Stimulated activated CD8-positive, alpha-beta memory T cell treated with anti-CD3 and anti-CD28 coated beads, Interleukin-7, amount 100 ng/mL, for 24 hours (primary cell): ENCODE measurements at places on chromosomes 1 and 21.
A peak's percentile ranks its signal among the peaks of the same experiment; 100 is the strongest.

- DNase-seq = no peak
These were observed 41.7 kb downstream of the EPB41 start for GRCh38 chr1:28956038-28956464.

DNA sequence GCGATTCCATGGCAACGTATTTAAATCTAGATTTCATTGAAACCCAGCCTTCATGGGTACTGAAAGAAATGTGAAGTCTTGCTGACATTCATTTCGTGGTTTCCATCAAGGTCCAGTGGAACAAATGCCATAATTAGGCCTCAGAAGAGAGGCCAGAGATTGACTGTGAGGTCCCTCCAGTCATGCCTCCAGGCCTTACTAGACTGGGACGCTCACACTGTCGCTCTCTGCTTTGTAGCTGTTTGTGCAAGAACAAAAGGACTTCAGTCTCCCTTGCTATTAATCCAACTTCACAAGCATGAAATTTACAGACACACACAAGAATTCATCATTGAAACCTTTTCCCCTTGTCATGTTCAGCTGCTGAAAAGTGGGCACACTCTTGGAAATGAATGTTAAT is 180.4 kb upstream of the FOXD3 start:
- no peak for DNase-seq

DNA sequence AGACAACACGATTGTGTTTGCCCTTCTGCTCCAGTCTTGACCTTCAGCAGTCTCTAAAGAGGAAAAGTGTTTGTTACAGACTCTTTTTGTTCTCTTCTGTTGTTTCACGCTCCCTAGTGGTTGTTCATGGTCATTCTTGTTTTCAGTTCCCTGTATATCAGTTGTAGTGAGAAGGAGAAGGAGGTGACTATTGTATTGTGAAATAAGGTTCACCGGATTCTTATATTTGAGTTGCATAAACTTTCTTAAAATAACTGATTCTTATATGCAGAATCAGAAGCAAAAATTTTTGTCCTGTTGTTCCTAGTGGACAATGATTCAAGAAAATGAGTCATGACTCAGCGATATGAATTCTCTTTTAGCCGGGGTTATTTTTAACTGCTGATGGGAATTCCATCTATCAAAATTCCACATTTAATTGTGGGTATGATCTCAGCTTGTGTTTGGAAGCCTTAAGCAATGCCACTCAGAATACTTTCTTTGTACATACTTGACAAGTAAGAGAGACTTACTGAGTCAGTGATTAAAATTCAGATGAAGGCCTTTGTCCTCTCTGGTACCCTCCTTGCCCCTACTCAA is 152.2 kb downstream of the CLEC20A start:
- no peak for DNase-seq

DNA sequence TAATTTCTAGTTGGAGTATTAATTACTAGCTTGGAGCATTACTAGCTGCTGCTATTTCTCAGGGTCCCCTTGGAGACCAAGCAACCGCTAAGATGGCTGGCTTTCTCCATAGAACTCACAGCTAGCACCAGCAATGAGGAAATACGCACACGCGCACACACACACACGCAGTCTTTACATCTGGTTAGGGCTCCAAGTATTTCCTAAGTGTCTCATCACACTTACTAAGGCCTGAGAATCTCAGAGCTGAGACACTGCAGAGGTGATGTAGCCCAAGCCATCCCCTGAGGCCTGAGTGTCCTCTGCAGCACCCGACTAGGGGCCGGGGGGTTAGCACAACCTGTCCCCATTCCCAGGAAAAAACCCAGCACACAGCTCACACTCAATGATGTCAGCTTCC is 42.5 kb downstream of the ITPKB start:
- DNase-seq = no peak

GRCh38 chr1:182786223-182786994 is 3.2 kb upstream of the NPL start:
- peak; percentile 5 for DNase-seq

GRCh38 chr1:175514387-175514953 is 228.9 kb downstream of the TNR start:
- DNase-seq = no peak

- no peak for DNase-seq
These were observed 252.1 kb downstream of the DISC1 start for GRCh38 chr1:231878737-231879136.

- DNase-seq = no peak
These were observed 28.6 kb downstream of the LRP8 start for GRCh38 chr1:53299233-53299632.

DNA sequence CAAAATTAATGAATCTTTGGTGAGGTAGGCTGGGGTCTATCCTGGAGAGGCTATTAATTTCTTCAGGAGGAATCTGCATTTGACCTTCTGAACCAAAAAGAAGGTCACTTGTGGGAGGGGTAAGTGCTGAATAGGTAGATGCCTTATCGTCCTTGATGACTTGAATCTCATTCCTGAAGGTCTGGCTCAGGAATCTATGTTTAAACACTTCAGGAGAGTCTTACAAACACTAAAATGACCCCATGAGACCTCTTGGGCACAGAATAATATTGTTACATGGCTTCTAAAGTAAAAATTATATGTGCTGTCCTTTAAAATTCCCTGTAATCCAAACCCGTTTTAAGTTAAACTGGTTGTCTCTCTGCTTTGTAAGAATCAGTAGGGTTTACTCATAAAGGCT is 55.0 kb upstream of the FGGY start:
- no peak for DNase-seq

DNA sequence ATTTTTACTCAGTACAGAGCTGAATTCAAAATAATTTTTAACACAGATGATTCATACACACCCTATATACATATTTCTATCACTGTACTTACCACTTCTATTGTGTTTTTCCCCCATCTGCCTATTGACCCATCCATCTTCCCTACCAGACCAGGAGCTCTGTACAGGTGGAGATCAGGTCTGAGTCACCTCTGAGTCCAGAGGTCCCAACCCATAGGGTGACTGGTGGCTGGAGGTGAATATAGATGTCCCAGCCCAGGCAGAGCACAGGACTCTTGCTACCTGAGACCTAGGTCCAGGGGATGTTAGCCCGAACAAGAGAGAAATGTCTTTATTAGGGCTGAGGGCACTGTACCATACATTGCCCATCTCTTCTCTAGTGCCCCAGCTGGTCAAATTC is 54.8 kb downstream of the DMAP1 start:
- no peak for DNase-seq

DNA sequence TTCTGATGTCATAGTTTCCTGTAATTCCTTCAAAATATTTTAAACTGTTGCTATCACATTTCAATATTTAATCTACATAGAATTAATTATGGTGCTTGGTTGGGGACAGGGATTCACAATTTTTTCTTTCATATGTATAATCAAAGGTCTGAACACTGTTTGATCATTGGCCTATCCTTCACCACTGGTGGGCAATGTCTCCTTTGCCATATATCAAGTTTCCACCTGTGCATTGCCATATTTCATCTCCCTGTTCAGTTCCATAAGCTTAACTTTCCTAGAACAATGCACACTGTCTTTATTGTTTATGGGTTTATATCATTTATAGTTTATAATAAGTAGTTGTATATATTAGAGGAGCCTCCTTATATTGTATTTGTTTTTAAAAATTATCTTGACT is 374.9 kb upstream of the PTBP2 start:
- DNase-seq = no peak

DNA sequence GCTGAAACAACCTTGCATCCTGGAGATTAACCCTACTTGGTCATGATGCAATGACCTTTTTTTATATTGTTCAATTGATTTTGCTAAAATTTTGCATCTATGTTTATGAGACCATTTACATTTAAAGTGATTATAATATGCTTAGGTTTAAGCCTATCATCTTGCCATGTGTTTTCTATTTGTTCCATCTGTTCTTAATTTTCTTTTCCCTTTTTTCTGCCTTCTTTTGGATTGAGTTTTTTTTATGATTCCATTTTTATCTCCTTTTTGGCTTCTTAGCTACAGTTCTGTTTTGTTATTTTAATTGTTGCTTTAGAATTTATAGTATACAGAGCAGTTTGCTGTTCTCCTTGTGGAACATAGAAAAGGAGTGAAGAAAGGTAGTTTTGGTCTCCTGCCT is 385.1 kb upstream of the USP24 start:
- DNase-seq = no peak

- DNase-seq = no peak
These were observed 13.4 kb downstream of the KCNE1 start for GRCh38 chr21:34498623-34499022.

DNA sequence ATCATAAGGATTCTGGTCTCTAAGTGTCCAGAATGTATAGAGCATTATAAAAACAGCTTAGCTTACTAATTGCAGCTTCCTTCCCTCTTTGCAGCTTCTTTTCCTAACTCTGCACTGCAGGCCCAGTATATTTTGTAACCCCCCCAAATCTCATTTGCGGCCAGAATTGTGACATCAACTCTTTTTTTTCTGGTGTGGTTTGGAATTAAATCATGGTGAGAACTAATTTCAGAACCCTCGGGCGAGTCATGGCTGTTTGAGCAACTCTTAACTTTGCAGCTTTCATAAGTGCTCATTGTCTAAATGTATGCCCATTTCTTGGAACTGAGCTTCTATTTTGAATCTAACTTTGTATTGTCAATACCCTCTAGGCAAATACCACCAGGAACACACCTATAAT is 187.4 kb downstream of the CYYR1 start:
- no peak for DNase-seq

GRCh38 chr21:32141318-32141633 is 137.6 kb downstream of the MIS18A start:
- DNase-seq = no peak

DNA sequence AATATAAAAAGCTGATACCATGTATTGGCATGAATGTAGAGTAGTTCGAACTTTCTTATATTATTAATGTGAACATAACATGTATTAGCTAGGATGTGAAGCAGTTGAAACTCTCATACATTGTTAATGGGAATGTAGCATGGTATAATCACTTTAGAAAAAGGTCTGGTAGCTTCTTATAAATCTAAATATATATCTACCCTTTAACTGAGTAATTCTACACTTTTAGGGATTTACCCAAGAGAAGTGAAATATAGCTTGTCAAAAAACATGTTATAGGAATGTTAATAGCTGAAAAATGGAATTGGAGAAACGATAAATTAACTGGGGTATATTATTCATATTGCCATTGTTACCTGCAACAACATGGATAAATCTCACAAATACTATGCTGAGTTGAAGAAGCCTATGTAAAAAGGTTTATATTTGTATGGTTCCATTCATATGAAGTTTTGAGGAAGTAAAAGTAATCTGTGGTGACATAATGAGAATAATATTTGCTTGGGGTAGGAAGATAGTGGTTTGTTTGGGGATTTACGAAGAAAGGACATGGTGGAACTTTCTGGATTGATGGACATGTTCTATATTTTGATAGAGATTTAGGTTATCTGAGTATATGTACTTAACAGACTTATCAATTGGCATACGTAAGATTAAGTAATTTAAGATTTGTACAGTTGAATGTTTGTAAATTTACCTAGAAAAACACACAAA is 76.6 kb downstream of the MAST2 start:
- DNase-seq = no peak

- no peak for DNase-seq
These were observed 11.7 kb downstream of the QSOX1 start for GRCh38 chr1:180166436-180166800.

DNA sequence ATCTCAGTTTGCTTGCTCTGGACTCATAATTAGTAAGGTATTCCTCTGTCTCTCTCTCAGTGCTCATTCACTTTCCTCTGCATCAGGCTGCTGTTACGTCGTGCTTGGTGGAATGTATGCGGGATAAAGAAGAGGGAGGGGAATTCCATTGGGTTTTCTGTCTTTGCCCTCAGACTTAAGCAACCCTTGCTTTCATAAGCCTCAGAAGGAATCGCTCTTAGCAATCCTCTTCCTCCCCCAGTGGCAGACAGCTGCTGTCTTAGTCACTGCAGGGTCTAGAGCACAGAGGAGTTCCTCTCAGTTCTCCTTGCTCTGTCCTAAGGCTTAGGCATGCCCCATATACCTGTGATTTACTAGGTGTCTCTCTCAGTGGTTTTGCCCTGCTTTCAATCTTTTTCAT is 19.1 kb upstream of the NTMT2 start:
- DNase-seq = no peak

DNA sequence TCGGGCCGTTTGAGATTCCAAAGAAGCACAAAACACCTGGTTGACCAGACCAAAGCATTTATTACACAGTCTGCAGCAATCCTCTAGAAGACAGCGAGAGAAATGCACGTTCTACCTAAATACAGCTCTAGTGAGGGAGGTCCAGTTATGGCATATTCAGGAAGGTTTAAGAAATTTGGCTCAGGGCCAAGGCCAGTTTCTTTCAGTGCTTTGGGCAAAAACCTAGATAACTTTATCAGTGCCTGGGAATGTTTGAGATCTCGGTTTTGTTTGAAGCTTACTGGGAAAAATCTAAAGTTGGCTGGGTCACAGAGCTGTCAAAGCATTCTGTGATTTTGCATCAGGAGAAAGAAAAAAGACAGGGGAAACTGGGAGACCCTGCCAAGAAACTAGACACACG is 514.0 kb upstream of the TMPRSS15 start:
- no peak for DNase-seq

DNA sequence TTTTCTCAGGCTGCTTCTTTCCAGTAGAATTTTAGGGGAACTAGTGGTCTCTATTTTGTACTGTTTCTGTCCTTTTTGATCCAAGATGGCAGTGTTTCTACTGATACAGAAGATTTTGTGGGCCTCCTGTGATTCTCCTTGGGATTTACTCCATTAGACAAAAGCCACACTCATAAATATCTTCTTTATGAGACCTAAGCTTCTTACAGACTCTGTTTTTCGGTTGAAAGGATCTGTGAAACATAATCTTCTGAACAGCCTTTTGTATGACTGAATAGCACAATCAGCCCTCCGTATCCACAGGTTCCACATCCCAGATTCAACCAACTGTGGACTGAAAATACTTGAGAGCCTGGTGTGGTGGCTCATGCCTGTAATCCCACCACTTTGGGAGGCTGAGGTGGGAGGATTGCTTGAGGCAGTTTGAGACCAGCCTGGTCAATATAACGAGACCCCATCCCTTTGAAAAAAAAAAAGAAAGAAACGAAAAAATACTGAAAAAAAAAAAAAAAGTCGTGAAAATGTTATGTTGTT is 10.8 kb upstream of the PSMD4 start:
- no peak for DNase-seq

GRCh38 chr1:93813076-93813475 is 65.9 kb downstream of the DNTTIP2 start:
- DNase-seq = no peak

- DNase-seq = peak; percentile 55
These were observed at the start of gene LAX1 for GRCh38 chr1:203765029-203765837. Gene LAX1 (plus strand): TSS chr1:203765183. CDS start chr1:203765566, 383 bp downstream.
